ENCODE measurements at places on chromosomes 11 and 22. TPM values are rescaled to one million over a fixed set of nuclear protein-coding genes. Genes with fewer than 3 reads are reported as not detected.
A peak's percentile ranks its signal among the peaks of the same experiment; 100 is the strongest.

DNA sequence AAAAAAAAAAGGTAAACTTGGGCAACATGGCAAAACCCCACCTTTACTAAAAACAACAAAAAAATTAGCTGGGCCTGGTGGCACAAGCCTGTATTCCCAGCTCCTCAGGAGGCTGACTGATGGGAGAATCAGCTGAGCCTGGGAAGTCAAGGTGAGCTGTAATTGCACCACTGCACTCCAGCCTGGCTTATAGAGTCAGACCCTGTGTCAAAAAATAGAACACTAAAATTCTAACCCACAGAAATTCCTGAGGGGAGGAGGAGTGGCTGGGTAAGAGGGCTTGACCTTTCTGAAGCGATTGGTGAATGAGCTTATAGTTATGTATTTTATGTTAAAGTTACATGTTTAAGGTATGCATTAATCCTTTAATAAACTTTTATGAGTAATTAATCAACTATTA lies 53.3 kb downstream of the FAT3 start:
- DNase-seq = no peak

DNA sequence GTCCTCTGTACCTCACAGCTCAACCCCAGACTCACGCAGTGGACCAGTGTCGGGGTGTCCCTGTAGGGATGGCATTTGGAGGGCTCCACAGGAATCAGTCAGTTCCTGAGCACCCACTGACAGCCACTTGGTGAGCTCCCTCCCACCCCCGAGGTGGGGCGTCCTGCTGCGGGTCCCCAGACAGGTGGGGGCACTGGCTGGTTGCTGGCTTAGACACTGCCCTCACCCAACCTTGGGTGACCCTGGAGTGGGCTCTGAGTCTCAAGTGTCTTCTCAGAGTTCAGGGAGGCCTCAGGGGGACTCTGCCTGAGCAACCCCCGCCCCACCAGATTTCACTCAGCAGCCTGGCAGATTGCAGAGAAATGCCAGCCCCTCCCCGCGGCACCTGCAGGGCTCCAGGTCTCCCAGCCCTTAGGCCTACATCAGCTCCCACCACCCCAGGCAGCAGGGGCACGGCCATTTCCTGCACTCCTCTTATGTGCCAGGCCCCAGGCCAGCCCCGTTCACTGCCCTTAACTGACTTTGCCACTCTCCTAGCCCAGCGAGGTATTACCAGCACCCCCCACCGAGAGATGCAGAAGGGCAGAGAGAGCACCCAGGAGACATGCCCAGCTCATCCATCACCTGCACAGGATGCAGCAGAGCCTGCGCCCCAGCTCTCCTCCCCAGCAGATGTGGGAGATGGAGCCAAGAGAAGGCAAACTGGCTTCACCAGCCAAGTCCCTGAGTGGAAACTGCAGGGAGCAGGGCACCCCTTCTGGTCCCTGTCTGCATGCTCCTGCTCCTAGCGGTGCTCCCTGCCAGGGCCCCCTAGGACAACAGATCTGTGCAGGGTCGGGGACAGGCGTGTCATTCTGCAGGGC lies 2.4 kb downstream of the PRR5 start:
- no peak for DNase-seq

- peak; percentile 28 for DNase-seq
Measured at GRCh38 chr11:80779905-80780605, 1339.2 kb upstream of the TENM4 start.

GRCh38 chr11:1150769-1151365 lies 6.9 kb upstream of the MUC5AC start:
- no peak for DNase-seq

DNA sequence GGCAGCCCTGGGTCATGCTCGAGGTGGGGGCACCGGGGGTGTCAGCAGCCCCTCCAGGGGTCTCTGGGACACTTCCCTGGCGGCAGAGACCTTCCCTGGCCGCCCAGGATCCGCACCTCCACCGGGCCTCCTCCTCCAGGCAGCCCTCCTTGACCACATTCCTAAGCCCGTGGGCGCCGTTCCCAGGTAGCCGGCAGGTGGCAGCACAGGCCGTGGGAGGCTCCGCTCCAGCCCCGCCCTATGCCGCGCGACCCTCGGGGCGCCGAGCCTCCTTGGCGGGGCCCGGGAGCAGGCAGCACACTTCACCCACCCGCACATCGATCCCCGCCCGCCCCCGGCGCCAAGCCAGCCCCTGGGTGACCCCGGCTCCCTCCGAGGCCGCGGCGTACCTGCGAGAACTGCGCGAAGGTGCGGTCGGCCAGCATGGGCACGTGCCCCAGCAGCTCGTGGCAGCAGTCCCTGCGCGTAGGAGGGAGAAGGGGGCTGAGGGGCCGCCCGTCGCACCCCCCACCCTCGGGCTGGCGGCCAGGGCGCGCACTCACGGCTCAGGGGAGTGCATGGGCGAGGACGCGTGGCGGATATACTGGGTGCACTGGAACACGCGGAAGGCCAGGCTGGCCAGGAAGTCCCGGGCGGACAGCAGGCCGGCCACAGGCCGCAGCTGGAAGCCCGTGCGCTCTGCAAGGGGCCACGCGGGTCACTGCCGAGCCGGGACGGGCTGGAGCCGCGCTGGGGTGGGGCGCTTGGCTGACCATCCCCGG lies 5.3 kb upstream of the INS start:
- DNase-seq = no peak

DNA sequence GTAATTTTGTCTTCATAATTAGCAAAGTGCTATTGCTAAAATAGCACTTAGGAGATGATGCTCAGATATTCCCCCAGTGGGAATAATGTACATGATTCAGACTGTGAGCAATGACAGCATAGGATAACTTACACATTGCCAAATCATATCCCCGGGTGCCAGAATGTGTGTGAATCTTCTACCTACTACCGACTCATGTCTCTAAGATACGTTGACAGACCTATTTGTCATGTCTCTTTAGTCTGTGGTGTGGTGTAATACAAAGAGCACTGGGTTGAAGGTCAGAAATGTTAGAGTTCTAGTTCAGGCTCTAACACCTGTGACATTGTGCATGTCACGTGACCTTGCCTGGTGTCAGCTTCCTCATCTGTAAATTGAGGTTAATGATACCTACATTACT lies 31.0 kb upstream of the PICALM start:
- no peak for DNase-seq

DNA sequence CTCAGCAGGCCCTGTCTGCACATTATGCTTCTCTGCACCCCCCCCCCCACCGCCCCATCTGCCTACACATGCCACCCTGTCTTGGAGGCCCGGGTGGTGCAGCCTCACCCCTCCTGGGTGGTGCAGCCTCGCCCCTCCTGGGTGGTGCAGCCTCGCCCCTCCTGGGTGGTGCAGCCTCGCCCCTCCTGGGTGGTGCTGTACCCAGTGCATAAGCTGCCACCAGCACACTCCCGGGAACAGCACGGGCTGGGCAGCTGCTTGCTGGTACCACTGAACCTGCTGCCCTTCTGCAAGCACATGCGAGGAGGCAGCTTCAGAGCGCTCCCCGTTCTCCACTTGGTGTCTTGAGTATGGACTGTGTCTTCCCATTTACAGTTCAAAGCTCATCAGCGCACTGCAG lies 69.3 kb downstream of the NCAPD3 start:
- no peak for DNase-seq

Gene TMEM121B
- 0.97 TPM for polyA plus RNA-seq

Gene GRAP2
- 1.2 TPM for polyA plus RNA-seq

Gene GDPD4
- not detected for polyA plus RNA-seq

Gene ZBED4
- polyA plus RNA-seq = 15.9 TPM

Measured in left renal cortex interstitium (tissue), 4 donors.